SIG-M5 (cell line): ENCODE measurements at places on chromosomes 3 and 15.

DNA sequence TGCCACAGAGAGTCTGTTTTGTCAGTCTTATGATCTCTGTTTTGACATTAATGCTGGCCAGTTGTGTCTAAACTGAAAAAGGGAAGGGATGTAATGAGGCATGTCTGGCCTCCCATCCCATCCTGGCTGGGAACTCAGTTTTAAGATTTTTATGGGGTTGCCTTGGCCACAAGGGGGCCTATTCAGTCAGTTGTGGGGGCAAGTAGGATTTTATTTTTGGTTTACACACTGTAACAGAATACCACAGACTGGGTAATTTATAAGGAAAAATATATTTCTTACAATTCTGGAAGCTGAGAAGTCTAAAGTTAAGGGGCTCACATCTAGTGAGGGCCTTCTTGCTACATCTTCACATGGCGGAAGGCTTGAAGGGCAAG lies 129.8 kb downstream of the TMEM108 start:
- no peak for DNase-seq

DNA sequence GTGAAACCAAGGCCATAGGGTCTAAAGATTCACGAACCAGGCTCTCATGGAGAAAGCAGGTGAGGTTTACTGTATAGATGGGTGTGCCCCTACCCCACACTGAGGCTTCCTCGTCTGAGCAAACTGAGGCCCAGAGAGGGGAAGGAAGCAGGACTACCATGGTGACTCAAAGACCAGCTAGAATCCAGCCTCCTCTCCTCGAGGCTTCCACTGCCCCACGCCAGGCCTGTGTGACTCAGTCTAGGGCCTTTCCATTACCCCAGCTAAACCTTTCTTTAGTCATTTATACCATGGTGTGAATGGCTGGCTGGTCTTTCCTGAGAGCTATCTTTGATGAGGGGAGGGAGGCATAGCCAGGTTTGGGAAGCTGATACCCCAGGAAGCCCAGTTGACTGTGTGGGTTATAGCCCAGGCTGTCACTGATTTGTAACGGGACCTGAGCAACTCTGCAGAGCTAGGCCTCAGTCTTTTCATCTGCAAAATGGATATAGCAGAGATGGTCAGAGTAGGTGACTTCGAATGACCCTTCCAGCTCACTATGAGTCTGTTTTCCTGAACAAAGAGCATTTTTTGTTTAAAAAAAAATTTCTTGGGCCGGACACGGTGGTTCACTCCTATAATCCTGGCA lies 3.0 kb upstream of the RHO start:
- DNase-seq, result no peak

GRCh38 chr15:59150185-59150584 lies 45.2 kb downstream of the CCNB2 start:
- DNase-seq, result no peak

DNA sequence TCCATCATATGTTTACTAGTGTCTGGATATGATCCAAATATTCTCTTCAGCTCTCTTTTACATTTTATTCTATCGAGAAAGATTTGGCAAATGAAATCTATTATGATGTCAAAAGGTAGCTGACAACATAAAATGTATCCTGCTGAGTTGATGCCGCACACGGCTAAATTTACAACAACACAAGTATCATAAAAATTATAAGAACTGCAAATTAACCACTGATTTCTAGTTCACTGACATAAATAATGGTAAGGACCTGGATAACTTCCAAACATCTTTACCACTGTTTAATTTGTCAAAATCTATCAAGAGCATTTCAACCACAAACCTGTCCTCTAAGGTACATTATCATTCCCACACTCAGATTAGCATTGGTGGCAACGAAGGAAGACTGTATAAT lies 244.5 kb downstream of the FOXP1 start:
- no peak for DNase-seq

GRCh38 chr3:13885704-13886010 lies 5.8 kb upstream of the WNT7A start:
- DNase-seq, result no peak

- no peak for DNase-seq
Observed at GRCh38 chr3:31538801-31539200, 6.1 kb downstream of the STT3B start.

DNA sequence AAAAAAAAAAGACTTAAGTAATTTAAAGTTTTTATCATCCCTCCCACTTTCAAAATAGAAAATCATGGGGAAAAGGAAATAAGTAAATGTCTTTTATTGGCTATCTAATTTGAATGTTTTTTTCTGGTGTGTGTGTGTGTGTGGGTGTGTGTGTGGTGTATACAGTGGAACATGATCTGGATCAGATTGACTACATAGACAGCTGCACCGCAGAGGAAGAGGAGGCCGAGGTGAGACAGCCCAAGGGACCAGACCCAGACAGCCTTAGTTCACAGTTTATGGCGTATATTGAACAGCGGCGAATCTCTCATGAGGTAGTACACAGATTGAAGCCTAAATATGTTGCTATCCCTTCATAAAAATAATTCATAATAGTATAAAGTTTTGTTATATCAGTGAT lies 44.5 kb downstream of the LRCH3 start:
- no peak for DNase-seq

- DNase-seq, result no peak
Observed at GRCh38 chr15:72902245-72902918, 118.8 kb upstream of the ADPGK start.

- DNase-seq, result no peak
Observed at GRCh38 chr15:50627351-50628055, 59.1 kb downstream of the TRPM7 start.

DNA sequence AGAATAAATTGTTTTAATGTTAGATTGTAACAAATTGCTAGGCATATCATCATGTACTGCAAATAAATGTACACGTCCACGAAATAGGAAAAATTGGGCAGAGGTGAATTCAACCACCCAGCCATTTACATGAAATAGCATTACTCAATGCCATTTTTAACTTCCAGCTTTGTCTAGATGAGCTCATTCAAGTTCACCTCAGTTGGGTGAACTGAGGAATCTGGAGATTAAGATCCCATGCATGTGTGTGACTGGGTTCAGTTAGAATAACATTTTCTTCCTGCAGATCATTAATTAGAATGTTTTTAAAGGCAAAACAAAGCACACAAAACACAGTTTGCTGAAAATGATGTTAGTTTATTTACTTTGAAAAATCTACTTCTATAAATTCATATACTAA lies 767.8 kb upstream of the GOLIM4 start:
- no peak for DNase-seq

DNA sequence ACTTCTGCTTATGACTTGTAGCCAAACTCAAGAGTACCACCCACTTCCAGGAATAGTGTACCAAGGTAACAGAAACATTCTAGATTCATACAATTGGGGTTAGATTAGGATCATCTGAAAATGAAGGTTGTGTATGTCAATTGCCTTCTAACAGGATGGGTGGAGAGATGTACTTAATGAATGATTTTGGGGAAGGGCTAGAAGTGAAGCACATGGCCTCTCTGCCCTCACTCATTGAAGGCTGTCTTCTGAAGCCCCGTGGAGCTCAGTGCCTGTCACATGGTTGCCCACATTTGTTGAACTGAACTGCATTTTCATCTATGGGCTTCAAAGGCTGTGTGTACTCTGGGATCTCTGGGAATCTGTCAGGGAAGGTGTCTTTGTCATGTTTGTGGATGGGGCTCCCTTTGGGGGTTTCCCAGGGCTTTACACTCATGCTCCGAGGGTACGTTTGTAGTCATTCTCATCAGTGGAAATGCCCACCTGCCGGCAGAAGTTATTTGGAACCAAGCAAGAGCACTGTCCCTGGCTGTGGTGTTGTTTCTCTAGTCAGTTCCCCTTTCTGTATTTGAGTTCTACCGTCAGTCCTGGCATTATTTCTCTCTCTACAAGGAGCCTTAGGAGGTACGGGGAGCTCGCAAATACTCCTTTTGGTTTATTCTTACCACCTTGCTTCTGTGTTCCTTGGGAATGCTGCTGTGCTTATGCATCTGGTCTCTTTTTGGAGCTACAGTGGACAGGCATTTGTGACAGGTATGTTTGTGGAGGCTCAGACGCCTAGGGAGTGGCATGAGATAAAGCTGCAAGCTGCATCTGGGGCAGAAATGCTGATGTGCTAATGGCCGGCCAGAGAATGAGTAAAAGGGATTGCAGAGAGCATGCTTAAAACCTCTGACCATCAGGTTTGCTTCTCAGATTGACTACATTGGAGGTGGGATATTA lies 22.4 kb downstream of the CD86 start:
- no peak for DNase-seq

GRCh38 chr15:86009727-86010126 lies 69.9 kb upstream of the AGBL1 start:
- DNase-seq, result no peak

- DNase-seq, result no peak
Observed at GRCh38 chr15:71400294-71400693, 285.0 kb downstream of the THSD4 start.

GRCh38 chr3:182492536-182492935 lies 300.8 kb upstream of the ATP11B start:
- no peak for DNase-seq

DNA sequence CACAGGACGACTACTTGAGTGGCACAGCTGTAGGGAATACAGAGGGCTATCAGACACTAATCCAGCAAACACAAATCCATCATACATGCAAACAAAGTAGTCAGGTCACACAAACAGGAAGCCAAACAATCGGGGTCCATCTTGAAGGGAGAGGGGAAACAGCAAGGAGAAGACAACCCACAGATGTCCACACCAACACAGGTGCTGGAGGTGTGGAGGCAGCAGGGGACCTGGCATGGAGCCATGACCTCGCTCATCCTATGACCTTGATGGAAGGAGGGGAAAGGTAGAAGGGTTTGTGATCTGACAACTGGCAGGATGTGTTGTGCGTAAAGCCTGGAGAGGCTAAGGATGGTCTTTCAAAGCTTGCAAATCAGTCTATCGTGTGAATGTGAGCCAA lies 39.9 kb upstream of the SKOR1 start:
- no peak for DNase-seq
